ENCODE measurements at places on chromosomes 2 and 18. TPM values are rescaled to one million over a fixed set of nuclear protein-coding genes. Genes with fewer than 3 reads are reported as not detected.

The PROKR1 gene
- not detected for total RNA-seq

The TWIST2 gene
- not detected for total RNA-seq

The ABCG5 gene
- total RNA-seq: not detected

The SLC40A1 gene
- 0.78 TPM for total RNA-seq

The KRTCAP3 gene
- total RNA-seq: 4.6 TPM

DNA sequence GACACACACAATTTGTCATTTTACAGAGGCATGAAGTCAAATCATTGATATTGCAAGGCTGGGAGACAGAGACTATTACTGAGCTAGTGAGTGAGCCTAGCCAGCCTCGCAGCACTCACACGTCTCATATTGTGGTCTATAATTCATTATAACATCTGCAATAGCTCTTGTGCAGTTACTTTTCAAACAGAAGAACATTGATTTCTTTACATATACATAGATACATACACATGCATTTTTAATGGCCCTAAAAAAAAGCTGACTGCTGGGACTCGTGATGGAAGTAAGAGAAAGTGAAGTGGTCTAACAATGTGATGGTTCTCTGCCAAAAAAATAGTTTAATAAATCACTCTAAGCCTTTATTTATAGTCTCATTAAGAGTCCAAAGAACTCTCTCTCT is 56.8 kb downstream of the KIAA2012 start:
- no peak for DNase-seq

GRCh38 chr18:6021306-6022073 is 126.2 kb upstream of the TMEM200C start:
- DNase-seq: no peak

DNA sequence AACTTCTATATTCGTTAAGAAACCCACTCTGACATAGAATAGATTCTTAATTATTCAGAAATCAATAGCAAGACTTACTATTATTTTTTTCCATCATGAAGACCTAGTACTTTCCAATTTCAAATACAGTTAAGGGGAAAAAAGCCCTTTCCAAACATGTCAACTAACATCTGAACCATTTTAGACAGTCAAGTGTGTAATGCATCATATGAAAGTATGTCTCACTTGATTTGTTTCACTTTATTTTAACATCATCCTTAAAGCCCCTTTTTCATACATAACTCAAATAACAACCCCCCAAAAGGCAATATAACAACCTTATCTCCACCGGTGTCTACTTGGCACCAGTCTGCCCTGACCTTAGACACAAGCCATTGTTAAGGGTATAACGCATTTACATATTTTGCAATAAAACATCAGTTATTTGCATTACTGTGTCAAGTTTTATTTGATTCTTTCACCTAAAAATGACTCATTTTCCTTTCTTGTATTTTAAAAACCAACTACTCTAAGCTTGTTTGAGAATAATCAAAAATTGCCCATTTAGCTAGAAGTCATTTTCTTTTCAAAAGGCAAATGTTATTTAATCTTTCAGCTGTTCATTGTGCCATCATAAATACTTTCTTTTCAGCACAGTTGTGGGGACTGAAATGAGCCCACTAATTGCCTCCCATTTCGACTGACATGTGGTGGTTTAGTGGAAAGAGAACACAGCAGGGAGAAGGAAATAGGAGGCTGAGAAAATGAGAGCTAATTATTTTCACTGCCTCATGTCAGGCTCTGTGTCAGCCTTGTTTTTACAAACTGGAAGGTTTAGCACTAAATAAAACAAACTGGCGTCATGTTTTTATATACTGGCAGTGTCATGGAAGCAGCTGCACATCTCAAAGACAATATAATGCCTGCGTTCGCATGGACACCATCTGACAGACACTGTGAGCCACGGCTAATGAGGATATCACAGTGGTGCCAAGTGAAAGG is 104.7 kb upstream of the CDCA7 start:
- no peak for DNase-seq

DNA sequence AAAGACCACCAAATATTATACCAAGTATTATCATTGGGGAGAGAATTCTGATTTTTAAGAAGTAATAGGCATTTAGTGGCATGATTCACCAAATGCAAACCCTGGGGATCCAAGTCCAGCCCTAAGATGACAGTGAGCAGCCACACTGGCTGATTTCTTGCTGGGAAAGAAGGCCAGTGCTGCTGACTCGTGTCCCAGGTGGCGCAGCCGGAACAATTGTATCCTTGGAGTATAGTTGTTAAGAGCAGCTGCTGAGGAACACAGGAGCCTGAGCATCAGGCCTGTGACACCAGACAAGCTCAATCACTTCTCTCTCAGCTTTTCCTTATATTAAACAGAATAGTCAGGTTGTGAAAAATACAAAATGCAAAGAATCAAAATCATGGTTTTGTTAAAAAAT is 48.4 kb downstream of the LRP1B start:
- no peak for DNase-seq

GRCh38 chr2:39492716-39493115 is 55.6 kb upstream of the MAP4K3 start:
- DNase-seq: no peak

GRCh38 chr2:230758566-230759480 is 46.2 kb downstream of the CAB39 start:
- DNase-seq: no peak

DNA sequence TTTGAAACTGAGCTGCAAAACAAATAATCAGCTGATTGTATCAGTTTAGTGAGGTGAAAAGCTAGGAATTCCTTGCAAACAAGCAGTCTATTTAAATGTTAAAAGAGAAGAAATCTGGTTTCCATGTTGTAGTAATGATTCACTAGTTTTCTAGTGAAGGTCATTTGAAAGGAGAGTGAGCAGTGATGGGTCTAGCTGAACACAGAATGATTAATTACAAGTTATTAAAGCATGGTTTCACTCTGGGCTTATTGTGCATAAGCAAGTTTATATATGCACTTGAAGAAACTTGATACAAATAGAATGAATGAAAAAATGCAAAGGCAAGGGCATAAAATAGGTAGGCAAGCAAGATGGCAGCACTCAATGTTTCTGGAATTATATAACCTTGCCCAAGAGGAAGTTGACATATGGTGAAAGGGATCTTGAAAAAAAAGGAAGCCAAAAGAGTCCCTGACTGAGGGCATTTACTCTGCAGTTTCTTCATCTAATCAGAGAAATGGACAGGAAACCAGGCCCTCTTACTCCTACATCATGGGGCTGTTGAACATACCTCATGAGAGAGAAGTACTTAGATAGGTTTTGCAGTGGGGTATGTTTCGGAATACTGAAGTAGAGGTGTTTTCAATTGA is 53.2 kb downstream of the PLCL1 start:
- DNase-seq: no peak

DNA sequence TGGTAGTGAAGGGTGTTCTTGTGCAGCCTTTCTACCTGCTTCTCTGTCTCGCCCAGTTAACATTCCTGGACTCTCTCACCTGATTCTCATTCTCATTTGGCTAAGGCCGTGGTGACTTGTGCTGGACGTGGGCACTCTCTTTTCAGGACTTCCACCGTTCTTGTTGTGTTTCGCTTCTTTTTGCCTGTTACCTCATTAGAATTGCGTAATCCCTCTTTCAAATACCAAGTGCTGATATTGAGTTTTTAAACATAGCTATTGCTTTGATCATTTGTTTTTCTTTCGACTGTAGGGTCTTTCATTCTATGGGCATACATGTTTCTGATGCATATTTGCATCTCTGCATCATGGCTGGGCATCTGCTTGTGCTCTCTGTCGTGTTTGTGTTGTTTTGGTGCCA is 287.0 kb downstream of the ALPK2 start:
- DNase-seq: no peak

Data from activated CD4-positive, alpha-beta T cell treated with anti-CD3 and anti-CD28 coated beads, Interleukin-2, amount 10 ng/mL, durations not matched to agents 24 days and 14 days (primary cell).